ENCODE measurements at places on chromosomes 7 and 10.
A peak's percentile ranks its signal among the peaks of the same experiment; 100 is the strongest.

DNA sequence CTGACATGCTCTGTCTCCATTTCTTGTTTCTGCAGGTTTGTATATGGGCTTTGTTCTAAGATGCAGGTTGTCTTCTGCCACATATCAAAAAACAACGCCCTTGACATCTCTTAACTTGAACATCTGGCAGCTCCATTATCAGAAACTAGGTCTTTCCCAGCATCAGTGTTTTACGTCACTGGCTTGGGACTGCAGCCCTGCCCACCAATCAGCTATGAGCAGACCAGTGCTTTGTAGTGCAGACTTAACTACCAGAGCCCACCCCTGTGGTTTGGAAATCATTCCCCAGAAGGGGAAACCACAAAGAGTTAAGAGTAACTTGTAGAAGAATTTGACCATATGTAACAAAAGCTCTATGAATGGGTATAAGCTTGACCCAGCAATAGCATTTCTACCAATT is 132.4 kb downstream of the SEPTIN14 start:
- no peak for DNase-seq

GRCh38 chr7:99618726-99619125 is 2.0 kb downstream of the ZSCAN25 start:
- DNase-seq: no peak

DNA sequence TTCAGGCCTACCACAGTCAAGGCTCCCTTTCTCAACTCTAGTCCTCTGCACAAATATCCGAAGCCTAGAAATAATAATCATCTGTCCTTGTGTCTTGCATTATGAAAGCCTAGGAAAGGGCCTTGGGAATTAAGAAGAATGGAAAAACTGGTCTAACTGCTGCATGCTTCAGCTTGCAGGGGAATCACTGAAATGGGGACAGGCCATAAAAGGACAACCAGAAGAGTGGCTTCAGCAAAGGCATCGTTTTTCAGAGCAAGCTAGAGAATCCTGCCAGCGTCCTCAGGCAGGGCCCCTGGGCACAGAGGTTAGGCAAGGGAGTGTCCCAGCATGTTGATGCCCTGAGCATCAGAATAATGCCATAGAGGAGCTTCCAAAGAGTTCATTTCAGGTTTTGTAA is 13.2 kb downstream of the ERVW-1 start:
- no peak for DNase-seq

DNA sequence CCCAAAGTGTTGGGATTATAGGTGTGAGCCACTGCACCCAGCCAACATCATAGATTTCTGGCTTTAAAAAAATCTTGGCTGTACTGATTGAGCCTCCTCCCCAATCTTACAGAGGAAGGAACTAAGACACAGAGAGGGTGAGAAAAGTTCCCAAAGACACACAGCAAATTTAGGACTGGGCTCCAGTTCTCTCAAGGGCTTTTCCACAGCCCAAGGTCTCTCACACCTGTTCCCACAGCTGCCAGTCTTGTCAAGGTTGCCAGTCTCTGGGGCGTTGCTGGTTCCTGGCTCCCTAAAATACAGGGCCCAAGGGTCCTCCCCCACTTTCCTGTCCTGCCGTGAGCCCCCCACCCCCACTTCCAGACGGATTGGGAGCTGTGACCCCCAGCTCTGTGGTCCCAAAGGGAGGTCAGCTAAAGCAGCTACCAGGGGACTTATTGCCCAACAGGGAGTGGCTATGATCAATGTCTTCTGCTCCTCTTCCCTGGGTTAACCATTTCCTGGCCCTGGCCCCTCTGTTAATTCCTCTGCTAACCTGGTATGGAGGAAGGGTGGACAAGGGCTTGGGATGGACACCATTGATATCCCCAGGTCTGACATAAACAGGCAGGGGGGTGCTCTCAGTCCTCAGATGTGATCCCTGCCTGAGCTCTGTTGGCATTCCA is 3.1 kb upstream of the ZAN start:
- no peak for DNase-seq

DNA sequence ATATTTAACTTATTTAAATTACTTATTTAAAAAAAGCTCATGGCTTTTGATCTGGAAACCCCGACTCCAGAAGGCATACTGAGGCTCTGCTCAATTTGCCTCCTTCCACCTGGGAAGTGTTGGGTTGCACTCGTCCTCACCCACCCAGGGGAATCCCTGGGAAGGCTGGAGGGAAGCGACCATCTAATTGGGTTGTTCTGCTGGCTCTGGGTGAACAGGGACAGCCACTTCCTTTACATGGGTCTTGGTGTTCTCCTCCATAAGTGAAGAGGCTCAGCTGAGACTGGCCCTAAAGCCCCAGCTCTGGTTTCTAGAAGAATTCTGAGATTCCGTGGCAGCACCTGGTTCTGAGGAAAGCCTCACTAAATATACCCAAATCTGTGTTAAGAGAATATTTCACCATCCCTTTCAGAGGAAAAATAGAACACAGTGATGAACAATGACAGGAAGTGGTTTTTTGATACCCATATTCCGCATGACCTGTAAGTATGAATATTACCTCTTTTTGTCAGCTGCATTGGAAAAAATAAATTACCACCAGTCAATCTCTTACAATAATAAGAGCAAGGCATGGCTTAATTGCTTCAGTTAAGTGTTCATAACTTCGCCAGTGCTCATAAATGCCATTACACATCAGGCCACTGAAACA is 131.1 kb upstream of the SHH start:
- DNase-seq: no peak

- DNase-seq: no peak
Measured at GRCh38 chr7:121140790-121141189, 152.3 kb downstream of the CPED1 start.

DNA sequence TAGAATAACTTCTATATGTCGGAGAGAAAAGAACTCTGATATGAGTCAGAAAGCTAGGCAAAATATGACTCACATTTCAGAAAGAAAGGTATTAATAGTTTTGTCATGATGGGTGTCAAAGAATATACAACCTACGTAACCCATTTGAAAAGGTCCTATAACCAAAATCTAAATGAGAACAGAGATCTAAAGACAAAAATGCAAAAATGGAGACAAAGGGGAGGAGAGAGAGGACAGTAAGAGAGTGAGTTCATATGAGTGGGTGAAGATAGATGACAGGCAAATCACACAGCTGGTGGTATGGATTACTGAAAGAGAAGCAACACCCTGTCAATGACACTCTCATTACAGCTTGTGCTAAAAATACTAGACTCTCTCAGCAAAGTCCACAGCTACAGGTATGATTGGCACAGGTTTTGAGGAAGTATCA is 25.6 kb downstream of the ANKMY2 start:
- no peak for DNase-seq

GRCh38 chr7:27895551-27895950 is 155.6 kb downstream of the TAX1BP1 start:
- no peak for DNase-seq

DNA sequence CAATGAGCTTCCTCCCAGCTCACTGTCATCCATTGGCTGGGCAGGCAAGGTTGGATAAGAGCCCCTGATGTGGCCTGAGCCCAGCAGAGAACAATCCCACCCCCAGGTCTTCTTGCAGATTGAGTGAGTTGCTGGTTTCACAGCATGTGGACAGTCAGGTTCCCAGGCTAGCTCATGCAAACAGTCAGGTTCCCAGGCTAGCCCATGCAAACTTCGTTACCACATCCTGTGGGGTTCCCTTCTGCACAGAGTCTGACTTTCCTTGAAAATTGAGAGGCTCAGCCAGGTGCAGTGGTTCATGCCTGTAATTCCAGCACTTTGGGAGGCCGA is 67.1 kb downstream of the TMEM130 start:
- DNase-seq: no peak

GRCh38 chr10:14056610-14057332 is 274.0 kb downstream of the FRMD4A start:
- DNase-seq: no peak

GRCh38 chr10:57905861-57906260 is 361.8 kb downstream of the IPMK start:
- DNase-seq: no peak

GRCh38 chr7:157758468-157759245 is 421.9 kb downstream of the DNAJB6 start:
- no peak for DNase-seq

- DNase-seq: no peak
Measured at GRCh38 chr7:67309764-67310549, 313.3 kb downstream of the TYW1 start.

DNA sequence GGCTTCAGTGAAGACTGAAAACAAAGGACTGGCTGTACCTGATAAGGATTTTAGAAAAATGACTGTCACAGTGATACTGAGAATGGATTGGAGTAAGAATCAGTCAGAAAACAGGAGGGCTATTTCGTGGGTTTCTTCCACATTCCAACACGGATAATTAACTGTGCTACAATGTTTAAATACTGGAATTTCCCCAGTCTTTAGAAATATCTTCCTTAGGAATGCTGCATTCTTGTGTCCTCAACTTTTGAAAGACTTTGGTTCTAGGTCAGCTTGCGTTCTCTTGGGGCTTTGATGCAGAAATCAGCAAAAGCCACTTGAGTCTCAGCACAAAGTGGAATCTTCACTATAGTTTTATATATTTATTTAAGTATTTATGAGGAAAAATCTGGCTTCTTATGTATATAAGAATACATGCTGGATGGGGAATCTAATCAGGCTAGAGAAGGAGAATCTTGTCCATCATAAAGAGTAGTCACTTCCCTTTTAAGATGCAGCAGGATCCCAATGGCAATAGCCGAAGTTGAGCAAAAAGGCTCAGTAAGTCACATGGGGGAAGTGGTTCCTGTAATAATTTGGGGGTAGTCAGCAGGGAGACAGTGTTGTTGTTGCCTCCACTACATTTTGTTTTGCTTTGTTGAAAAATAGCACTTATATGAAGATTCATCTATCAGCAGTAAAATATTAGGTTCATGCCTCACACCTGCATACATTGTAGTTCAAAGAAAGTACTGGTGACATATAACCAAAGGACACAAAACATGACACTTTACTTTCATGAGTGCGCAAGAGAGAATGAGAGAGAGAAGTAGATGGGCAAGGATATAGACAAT is 86.0 kb downstream of the CH25H start:
- no peak for DNase-seq

DNA sequence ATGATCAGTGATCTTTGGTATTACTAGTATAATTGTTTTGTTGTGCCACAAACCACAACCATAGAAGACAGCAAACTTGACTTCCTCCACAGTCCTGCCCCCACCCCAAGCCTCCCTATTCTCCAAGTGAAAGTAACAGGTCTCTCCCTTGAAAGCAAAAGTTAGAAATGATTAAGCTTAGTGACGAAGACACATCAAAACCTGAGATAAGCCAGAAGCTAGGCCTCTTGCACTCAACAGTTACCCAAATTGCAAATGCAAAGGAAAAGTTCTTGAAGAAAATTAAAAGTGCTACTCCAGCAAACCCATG is 7.5 kb downstream of the SAR1A start:
- DNase-seq: peak; percentile 42

- DNase-seq: no peak
Measured at GRCh38 chr10:51300617-51301304, 226.5 kb downstream of the PRKG1 start.

DNA sequence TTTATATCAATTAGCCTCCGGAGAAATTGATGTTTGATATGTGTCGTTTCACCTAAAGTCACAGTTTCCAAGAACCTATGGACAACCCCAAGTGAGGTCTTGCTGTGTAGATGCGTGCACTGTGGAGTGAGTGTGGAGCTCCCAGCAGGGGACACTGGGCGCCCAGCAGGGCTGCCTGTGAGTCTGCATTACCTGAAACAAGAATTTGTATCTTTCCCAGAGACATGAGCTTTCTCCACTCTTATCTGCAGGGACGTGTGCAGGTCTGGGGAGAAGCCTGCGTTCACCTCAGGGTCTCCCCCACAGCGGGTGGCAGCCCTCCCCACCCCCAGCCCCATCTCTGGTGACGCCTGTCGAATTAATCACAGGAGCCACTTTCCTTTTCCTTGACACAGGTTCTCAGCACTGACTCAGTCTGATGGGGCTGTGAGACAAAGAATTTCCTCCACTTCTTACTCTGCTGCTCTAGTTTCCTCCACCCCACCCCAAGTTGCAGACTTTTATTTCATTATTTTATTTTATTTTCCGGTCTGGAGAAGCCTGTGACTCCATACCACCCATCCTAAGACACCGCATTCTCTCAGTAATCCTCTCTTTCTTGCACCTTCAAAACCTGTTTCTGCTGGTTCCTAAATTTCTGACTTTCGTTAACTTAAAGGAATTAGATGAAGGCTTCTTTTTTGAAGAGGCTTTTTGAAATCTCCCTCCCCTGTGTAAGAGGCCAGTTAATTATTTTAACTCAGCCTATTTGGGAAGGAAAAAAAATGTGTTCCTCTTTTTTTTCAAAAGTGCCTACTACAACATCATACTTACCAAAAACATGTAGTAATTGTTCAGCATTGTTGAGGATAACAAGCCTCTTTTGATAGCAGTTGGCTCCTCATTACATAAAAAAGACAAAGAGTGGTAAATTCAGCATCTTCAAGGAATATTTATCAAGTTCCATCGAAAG is 17.0 kb upstream of the INSIG1 start:
- DNase-seq: no peak

DNA sequence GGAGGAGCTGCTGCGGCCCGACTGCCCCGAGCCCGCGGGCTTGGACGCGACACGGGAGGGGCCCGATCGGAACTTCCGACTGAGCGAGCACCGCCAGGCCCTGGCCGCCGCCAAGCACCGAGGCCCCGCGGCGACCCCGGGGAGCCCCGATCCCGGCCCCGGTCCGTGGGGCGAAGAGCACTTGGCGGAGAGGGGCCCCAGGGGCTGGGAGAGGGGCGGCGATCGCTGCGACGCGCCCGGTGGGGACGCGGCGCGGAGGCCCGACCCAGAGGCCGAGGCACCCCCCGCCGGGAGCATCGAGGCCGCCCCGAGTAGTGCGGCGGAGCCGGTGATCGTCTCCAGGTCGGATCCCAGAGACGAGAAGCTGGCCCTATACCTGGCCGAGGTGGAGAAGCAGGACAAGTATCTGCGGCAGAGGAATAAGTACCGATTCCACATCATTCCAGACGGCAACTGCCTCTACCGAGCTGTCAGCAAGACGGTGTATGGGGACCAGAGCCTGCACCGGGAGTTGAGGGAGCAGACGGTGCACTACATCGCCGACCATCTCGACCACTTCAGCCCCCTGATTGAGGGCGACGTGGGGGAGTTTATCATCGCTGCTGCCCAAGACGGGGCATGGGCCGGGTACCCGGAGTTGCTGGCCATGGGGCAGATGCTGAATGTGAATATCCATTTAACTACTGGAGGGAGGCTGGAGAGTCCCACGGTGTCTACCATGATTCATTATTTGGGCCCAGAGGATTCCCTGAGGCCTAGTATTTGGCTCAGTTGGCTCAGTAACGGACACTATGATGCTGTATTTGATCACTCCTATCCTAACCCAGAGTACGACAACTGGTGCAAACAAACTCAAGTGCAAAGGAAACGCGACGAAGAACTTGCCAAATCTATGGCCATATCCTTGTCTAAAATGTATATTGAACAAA is 1.4 kb downstream of the OTUD1 start:
- DNase-seq: peak; percentile 32

GRCh38 chr10:32979041-32979440 is 21.0 kb upstream of the ITGB1 start:
- DNase-seq: no peak

DNA sequence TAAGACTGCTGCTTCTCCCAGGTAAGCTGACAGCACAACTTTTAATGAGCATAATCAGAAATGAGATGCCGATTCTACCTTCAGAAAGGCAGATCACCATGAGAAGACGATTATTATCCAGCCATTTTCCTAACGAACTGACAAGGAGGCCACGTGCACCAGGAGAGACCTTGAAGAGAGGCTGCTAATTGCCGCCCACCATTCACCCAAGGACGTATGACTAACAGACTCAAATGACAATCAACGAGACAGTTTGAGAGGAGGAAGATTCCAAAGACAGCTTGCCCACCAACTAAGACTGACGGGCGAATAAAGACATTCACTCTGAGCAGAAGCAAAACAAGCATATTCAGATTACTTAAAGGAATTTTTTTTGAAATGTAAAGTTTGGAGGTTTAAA is 301.9 kb upstream of the TAC1 start:
- no peak for DNase-seq
